ENCODE measurements at places on chromosomes 2 and 18.

GRCh38 chr2:19360966-19361321, 2.5 kb upstream of the OSR1 start:
- DNase-seq, result no peak

- no peak for DNase-seq
Observed at GRCh38 chr2:2664989-2665833, 334.1 kb upstream of the MYT1L start.

GRCh38 chr2:170038734-170039133, 139.2 kb upstream of the MYO3B start:
- no peak for DNase-seq

DNA sequence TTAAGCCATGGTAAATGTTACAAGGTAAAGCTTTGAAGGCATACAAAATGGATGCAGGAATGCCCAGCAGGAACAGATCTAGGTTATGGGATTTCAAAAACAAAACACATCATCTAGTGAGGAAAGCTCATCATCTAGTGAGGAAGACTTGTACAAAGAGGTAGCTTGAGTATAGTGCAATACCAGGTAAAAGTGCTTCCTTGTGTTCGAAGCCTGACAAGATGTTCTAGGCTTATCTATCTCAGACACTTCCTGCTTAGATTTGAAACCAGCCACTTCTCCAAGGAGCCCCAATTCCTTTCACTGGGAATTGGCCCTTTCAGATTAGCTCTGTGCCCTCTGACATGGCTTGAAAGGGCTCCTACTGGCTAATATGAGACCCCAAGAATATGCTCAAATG, 45.6 kb downstream of the RNU4ATAC start:
- DNase-seq, result no peak

GRCh38 chr2:109348671-109349502, 219.9 kb downstream of the SH3RF3 start:
- DNase-seq, result no peak

DNA sequence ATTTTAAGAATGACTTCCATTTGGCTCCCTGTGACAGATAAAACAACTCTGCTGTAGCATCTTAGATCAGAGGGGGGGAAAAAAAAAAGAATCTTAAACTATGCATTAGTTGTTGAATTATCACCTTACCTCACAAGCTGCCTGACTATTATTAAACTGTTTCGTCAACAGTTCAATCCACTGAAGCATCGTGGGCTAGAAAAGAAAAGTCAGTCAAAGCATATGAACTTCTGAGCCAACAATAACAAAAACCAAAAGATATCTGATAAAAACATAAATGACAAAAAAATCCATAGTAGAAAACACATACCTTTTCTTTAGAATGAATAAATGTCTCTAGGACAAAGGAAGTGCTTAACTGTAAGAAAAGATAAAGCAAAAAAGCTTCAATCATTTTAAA, 73.7 kb downstream of the C2orf74 start:
- DNase-seq, result no peak

- no peak for DNase-seq
Observed at GRCh38 chr18:68833756-68834155, 35.9 kb downstream of the CCDC102B start.

- no peak for DNase-seq
Observed at GRCh38 chr18:56563568-56563967, 74.8 kb downstream of the TXNL1 start.

DNA sequence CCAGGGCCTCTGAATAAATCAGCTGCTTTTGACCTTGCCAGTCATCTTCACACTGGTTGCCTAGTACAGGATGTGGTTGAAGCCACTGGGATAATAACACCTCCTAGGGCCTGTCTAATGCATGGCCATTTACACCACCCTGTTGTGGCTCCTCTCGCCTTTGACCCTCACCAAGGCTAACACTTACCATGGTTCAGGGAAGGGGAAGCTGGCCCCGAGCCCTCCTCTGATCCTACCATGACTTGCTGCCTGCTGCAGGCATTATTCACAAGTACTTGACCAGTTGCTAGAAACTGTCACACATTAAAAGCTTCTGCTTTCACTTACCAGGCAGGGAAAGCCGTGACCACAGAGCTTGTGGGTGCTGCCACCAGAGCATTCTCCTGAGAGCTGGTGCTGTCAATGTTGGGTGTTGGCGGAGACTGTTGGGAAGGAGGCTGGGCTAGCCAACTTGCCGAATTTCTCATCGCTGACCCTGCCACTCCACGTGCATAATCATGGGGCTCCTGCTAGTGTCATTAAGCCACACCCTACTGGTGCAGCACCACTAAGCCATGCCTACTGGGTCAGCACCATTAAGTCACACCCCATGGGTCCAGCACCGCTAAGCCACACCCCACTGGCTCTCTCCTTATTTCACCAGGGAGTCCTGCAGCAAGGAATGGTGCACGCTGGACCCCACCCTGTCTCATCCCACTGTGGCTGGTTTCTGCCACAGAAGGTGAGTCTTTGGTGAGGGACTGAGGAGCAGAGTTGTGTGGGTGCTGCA, 47.0 kb upstream of the TTC39C start:
- DNase-seq, result no peak

GRCh38 chr2:99451280-99451679, 38.5 kb downstream of the REV1 start:
- DNase-seq, result no peak

GRCh38 chr2:133407341-133407740, 160.9 kb downstream of the NCKAP5 start:
- DNase-seq, result no peak

DNA sequence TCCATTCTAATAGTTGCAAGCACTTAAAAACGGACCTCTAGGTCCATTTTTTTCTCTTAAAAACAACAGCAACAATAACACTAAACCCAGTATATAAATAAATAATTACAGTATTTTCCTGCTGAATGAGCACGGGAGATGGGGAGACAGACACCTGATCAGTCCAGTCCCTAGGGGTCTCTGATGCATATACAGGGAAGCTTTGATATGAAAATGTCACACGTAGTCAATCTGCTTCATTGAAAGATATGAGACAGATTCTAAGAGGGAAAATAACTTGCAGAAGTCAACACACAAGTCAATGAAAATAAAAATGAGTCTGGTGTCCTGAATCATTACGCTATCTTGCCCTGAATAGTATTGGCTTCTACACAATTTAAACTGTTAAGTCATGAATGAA, 523.3 kb upstream of the SLC8A1 start:
- no peak for DNase-seq

DNA sequence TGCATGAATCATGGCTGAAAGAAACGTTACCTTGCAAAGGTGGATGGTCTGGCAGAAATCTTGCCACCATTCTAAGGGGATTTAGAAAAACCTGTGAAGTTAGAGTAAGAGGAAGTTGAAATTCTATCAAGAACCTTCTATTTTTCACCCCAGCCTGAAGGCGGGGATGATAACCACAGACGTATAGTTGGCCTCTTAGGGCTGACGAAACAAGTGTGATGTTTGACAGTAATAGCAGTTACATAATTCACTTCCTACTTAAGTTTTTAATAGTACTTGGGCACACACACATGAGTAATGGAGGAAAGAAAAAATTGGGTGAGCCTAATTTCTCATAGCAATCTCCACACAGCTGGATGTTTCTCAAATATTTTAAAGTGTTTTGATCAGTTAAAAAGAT, 336.6 kb upstream of the SALL3 start:
- DNase-seq, result no peak

- DNase-seq, result no peak
Observed at GRCh38 chr2:174062934-174063333, 97.8 kb upstream of the SP3 start.

GRCh38 chr2:242004223-242004901, 134.8 kb downstream of the RTP5 start:
- no peak for DNase-seq

- no peak for DNase-seq
Observed at GRCh38 chr2:26122630-26123029, 50.3 kb upstream of the GAREM2 start.

- DNase-seq, result no peak
Observed at GRCh38 chr2:64485961-64486360, 32.0 kb downstream of the LGALSL start.

DNA sequence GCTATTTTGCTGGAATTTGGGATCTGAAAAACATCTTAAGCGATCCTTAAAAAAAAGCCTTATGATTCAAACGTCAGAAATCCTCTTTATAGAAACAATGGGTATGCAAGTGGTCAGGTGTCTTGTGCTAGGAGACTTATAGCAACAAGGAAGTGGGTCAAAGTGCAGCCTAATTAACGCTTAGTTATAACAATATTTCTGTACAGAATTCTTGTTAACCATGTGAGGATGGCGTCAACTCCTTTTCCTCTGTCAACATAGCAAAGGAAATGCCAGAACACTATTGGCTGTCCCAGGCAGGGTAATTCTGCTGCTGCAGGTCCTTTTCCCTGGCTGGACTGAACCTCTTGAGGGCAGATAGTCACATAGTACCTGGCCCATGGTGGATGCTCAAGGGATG, 189.4 kb downstream of the MSH2 start:
- DNase-seq, result no peak

DNA sequence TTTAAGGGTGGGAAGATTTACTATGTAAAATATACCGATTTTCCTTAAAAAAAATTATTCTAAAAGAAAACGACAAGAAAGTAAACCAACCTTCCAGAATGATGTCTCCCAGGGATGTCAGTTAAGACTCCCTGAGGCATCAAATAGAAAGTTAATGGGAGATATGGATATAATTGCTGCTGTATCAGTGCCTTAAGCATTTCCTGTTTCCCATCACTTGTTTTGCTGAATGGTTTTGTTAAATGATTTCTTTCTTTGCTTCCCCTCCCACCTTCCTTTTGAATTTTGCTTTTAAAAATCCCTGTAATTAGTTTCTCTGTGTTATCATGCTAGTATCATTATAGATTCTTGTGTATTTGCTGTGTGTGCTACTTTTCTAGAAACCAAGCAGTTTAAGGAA, 154.3 kb upstream of the CWC22 start:
- no peak for DNase-seq

GRCh38 chr18:13294309-13294708, 75.7 kb downstream of the LDLRAD4 start:
- no peak for DNase-seq

DNA sequence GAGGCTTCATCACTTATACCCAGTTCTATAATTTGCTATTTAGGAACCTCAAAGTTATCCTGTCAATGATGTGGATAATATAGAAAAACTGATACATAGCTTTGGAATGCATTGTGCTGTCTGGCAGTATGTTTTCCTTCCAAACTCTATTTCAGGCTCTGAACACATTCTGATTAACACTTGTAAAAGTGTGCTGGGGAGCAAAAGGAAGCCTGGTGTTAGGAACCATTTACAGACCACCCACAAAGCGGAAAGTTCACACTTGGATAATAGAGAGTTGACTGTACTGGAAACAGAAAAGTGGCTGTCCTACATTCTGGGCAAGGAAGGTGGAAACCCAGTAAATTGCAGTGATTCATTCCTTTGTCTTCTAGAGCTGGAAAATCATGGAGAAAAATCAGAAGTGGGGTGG, 114.5 kb upstream of the ZFP36L2 start:
- DNase-seq, result no peak

GRCh38 chr18:44474067-44474411, 206.6 kb upstream of the SETBP1 start:
- no peak for DNase-seq

DNA sequence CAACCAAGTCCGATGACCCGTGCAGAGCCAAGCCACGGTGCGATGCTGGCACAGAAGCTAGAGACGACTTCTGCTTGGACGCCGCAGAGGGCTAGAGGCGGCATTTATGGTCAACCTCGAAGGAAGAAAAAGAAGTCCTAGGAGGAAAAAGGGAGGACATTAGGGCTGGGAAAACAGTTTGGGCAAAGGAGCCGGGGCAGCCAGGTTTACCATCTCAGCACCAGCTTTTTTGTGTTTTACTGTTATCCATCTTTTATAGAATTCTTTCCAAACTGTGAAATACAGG, 643 bp upstream of the DTNB start:
- DNase-seq, result no peak

DNA sequence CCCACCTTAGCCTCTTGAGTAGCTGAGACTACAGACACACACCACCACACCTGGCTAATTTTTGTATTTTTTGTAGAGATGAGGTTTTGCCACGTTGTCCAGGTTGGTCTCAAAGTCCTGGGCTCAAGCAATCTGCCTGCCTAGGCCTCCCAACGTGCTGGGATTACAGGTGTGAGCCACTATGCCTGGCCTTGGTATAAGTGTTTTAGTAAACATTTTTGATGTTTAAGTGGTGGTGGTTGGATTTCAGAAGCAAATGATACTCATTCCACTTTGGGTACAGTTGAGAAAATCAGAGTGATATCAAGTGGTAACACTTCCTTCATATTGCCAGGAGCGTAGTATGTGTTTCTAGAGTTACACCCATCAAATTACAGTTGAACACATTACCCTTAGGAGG, 25.4 kb downstream of the ACADL start:
- DNase-seq, result no peak

DNA sequence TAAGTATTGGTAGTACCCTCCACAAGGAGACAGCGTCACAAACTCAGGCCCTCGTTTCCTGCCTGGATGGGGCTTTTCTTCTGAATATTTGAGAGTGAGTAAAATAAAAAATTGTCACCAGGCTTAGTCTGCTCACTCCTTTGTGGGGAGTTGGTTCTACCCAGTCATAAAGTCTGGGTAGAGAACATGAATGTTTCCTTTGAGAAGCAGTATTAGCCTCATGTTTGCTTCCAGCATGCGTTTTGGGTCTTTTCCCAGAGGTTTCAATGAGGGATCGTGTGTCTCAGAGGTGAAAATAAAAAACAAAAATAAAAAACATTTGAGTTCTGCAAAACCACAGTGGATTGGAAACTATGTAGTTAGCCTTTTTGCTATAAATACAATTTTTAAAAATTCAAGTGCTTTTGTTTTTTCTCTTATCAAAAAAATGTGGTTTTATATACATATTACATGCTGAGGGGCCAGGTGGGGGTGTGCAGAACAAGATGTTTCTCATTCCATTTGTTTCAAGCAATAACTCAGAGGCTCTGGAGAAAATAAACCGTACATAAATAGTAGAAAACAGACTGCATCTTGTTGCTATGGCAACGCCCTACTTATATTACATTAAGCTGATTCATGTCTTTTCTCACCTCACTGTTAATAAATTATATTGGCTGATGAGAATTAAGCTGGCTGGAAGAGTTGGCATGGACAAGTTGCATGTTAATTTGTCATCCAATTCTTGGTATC, 225.4 kb upstream of the FBXO11 start:
- no peak for DNase-seq

DNA sequence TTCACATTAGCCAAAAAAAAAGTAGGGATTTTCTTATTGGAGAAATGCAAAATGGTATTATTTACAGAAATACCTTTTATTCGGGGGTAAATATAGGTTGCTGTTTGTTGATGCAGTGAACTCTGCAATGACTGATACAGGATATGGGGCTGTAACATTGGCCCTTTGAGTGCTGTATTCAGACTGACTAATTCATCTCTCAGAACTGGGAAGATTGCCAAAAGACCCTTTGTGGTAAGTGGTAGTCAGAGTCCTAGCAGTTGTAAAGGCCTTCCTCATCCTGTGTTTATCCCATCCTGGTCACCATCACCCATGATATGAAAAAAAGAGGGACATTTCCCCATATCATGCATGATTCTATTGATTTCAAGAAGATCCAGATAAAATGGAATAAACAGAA, 14.0 kb upstream of the DCC start:
- DNase-seq, result no peak
